Left cardiac atrium (tissue), 4 donors: ENCODE measurements at places on chromosomes 7 and 10. TPM values are rescaled to one million over a fixed set of nuclear protein-coding genes. Genes with fewer than 3 reads are reported as not detected.

Gene TMEM184A
- 0.18 TPM for total RNA-seq

Gene FRMD4A
- 39.0 TPM for total RNA-seq

Gene SUN3
- not detected for total RNA-seq

Gene MEOX2
- 12.9 TPM for total RNA-seq

Gene ITIH5
- total RNA-seq = 22.1 TPM

Gene GNAI1
- total RNA-seq = 18.4 TPM

Gene HOXA6
- total RNA-seq = not detected

Gene CACNB2
- total RNA-seq = 34.3 TPM

Gene SEMA4G
- 2.7 TPM for total RNA-seq

Gene CNPY1
- total RNA-seq = not detected

Gene RAB19
- not detected for total RNA-seq

DNA sequence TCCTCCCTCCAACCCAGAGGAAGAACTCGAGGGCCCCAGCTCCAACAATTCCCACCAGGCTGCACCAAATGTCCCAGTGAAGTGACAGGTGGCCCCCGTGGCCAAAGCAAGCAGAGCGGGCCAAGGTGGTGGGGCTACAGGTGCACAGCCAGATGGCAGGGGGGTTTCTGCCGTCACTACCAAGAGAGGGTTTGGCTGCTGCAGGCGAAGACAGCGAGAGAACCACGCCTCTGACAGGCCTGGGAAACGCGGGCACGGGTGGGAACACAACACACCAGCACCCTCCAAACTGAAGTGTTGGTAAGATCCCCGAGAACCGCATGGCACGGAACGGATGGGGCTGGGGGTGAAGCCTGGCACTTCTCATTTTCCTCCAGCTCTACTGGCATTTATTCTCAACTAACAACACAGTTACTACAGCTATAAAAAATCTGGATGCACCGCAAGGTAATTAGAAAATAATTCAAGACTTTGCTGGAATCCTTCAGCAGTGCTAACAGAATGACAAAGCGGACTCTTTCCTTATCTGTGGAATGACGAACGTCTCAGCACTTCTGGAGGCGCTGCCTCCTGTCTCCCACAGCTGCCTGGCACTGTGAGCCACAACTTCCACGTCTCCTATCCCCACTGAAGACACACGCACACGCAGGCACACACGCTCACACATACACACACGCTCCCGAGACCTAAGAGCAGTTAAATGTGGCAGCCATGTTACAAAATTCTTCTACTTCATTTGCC, 167.9 kb downstream of the TCERG1L start:
- no peak for DNase-seq

GRCh38 chr7:52689912-52690311, 345.5 kb upstream of the POM121L12 start:
- DNase-seq = no peak

DNA sequence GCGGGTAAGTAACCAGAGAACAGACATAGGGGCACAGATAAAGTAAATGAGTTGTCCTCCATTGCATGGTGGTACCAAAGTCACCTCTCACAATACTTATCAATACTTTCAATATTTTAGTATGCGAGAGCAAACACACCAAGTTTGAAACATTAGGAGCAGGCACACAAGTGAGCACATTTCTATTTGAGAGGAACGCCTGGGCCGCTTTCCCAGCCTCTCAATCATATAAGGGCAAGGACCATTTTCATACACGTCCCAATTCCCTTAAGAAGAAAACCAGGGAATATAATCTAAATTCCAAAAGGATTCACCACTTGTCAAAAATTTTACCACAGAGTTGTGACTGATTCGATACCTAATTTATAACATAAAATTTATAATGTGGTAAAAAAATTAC, 7.5 kb downstream of the LMOD2 start:
- DNase-seq = no peak

DNA sequence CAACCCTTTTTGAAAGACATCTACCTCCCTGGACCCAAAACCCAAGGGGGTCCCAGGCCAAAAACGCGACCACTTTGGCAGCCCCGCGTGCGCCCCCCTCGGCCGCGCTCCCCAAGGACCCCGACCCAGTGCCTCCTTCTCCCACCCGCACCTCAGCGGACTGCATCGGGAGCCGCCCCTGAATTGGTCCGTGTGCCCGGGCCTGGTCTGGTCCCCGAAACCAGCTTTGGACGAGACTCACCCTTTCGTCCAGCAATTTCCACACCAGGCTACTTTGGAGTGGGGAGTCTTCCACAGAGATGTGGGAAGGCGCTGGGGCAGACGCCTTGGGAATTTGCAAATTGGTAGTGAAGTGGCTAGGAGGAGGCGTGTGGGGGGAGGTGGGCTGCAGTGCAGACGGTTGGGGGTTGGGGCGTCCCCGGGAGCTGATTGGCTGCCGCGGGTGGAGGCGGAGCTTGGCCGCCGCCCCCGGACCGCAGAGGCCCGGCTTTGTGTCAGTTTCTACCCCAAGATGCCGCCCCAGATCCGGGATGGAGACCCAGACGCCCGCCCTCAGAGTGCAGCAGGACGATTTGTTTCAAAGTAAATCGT, 16.9 kb downstream of the TCAF1 start:
- DNase-seq = peak; percentile 67

DNA sequence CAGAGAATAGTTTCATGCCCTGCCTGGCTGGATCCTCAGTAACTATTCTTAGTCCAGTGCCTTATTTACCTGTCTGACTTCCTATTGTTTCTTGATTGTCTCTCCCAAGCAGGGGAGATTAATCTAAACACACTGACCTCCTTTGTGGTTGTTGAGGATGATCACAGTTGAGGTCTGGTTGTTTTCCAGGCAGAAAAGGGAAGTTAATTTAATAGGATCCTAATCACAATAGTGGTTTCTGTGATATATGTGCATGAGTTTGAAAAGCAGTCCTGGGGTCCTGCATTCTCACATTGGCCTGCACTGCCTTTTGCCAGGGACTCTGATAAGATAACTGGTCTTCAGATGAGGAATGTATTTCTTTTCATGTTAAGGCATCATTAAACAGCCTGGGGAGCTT, 130.1 kb downstream of the SND1 start:
- no peak for DNase-seq

DNA sequence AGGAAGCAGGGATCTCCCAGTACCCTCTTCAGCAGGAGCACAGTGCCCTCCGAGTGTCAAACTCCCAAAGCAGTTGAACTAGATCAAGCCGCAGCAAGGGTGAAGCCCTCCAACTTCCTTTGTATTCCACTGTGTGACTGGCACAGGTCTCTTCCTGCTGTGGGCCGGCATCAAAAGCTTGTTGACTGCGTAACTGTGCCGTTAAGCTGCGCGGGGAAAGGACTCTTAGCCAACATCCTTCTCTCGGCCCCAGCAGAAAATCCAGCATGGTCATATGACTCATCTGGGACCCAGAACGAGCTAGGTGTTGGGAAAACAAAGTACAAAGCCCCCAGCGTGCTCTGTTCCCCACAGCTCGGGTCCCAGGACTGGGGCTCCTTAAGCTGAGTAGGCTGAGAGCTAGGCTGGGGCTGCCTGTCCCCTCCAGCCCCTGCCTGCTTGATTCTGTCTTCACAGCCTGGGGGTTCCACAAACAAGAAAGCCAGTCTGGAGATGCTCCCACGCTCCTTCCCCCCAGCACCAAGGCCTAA, 52.2 kb downstream of the COL17A1 start:
- no peak for DNase-seq

GRCh38 chr10:70969188-70969587, 80.8 kb upstream of the PCBD1 start:
- no peak for DNase-seq

GRCh38 chr7:158018971-158019645, 568.5 kb downstream of the PTPRN2 start:
- no peak for DNase-seq

- DNase-seq = no peak
Measured at GRCh38 chr10:87836098-87836497, 18.1 kb upstream of the ATAD1 start.

GRCh38 chr7:14018751-14019150, 29.3 kb upstream of the ETV1 start:
- no peak for DNase-seq

DNA sequence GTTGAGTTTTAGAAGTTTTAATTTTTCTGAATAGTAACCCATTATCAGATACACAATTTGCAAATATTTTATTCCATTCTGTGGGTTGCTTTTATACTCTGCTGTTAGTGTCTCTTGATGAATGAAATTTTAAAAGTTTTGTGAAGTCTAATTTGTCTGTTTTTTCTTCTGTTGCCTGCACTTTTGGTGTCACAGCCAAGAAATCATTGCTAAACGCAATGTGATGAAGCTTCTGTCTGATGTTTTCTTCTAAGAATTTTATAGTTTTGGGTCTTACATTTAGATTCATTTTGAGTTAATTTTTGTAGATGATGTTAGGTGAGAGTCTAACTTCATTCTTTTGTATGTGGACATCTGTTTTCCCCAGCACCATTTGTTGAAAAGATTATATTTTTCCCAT, 330.0 kb upstream of the FOXK1 start:
- no peak for DNase-seq

DNA sequence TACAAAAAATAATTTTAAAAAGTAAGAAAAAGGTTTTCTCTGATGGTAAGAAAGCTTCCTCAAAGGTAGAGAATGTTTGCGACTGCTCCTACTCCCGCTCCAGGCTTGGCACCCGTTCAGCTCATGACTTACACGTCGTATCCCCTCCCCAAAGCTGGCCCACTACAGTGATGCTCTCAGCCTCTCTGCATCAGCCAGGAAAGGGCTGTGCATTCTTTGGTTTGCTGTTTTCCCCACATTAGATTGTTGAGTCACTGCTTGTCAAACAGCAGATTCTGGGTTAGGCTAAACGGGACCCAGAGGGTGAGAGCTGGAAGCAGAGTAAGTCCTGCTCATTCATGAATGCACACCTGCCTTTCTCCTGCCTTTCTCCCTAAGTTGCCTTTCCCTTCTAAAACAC, 54.7 kb upstream of the NMT2 start:
- no peak for DNase-seq

- peak; percentile 50 for DNase-seq
Measured at GRCh38 chr7:122092964-122093797, 50.9 kb downstream of the AASS start.
